ENCODE measurements at places on chromosomes 4 and X. TPM values are rescaled to one million over a fixed set of nuclear protein-coding genes. Genes with fewer than 3 reads are reported as not detected.

Gene ATOH1
- total RNA-seq = not detected

Gene AKAP4
- not detected for total RNA-seq

Gene DIPK2B
- not detected for total RNA-seq

Gene NLRP2B
- total RNA-seq = not detected

Gene CENPI
- 28.8 TPM for total RNA-seq

Gene THAP9
- total RNA-seq = 2.1 TPM

Gene MGARP
- 17.6 TPM for total RNA-seq

Gene ARR3
- not detected for total RNA-seq

Gene TRIM75
- not detected for total RNA-seq

Gene GRK4
- total RNA-seq = 1.7 TPM

Gene MAGEA2B
- not detected for total RNA-seq

Gene CFAP47
- not detected for total RNA-seq

Gene TCEAL6
- total RNA-seq = not detected

Gene PSAPL1
- not detected for total RNA-seq

Gene SYTL4
- 7.1 TPM for total RNA-seq

Gene OCIAD2
- total RNA-seq = 28.8 TPM

Gene TRIM61
- total RNA-seq = 1.4 TPM

Gene PPEF2
- not detected for total RNA-seq

Gene PLAC1
- total RNA-seq = 2.0 TPM

Gene UGT2B10
- not detected for total RNA-seq

Measured in myometrial cell (primary cell).